CD8-positive, alpha-beta memory T cell (primary cell): ENCODE measurements at places on chromosomes 4 and X.

GRCh38 chr4:176236946-176237345 is 32.1 kb downstream of the ASB5 start:
- DNase-seq: no peak

DNA sequence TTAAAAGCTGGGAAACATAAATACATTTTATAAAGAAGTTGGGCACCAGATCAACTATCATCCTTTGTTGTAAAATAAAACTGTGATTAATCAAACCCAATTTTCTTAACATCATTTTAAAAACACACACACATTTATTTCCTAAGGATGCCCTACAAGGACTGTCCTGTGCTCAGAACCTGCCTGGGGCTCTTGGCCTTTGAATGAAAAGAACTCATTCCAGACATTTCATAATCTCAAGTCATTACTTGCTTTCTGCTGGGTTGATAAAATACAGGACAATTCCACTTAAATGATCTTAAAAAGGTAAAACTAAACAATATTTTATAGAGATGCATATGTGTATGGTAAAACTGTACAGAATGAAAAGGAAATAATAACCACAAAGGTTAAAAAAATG is 2.8 kb downstream of the SH3D19 start:
- no peak for DNase-seq

- no peak for DNase-seq
These were observed 381.9 kb downstream of the IL1RAPL1 start for GRCh38 chrX:28969126-28969525.

DNA sequence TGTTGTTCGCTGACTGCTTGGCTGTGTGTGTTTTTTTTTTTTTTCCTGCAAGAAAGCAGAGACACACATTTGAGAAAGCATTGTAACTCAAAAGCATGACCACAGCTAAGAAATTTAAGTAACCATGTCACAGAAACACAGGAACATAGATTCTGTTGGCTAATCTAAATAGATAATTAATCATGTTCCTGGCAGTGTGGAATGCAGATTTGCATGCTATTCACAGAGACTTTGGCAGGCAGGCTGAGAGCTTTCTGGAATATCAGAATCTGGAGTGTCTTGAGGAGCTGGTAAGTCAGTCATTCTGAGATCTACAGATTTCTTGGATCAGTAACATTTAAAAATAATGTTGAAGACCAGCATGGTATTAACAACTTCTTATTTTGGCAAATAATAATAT is 33.2 kb upstream of the SMS start:
- no peak for DNase-seq

DNA sequence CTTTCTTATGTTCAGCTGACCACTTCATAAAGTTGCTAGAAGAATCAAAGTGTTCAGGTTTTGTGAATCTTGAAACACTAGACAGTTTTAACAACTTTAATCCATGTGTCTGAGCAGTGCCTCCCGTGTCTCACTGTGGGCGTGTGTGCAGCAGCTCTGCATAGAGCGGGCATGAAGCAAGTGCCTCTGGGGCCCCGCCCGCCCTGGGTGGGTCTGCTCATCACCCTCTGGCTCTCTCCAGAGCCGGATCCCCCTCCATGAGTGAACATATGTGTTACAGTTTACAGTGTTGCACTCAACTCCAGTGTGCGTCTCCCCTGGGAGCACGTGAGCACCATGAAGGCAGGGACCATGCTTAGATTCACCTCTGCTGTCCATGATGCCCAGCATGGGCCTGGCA is 37.6 kb upstream of the CRMP1 start:
- no peak for DNase-seq

GRCh38 chr4:73831569-73831968 is 4.9 kb upstream of the CXCL6 start:
- no peak for DNase-seq

DNA sequence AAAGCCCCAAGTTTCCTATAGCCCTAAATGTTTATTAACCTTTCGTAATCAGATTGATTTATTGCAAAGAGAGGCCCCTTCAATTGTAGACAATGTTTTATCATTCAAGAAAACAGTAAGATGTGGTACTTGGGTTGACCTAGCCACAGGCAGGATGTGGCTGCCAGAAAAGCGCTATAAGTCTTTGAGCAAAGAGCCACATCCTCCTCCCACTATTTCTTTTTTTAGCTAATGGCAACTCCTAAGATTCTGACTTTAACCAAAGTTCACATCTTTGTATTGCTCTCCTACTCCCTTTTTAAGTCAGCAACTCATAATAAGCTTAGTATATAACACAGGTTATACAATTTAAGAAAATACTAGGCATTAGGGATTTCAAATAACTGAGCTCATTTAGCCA is 70.7 kb upstream of the PPP3CA start:
- DNase-seq: peak; percentile 38

GRCh38 chr4:78567500-78568060 is 16.0 kb downstream of the ANXA3 start:
- DNase-seq: no peak

DNA sequence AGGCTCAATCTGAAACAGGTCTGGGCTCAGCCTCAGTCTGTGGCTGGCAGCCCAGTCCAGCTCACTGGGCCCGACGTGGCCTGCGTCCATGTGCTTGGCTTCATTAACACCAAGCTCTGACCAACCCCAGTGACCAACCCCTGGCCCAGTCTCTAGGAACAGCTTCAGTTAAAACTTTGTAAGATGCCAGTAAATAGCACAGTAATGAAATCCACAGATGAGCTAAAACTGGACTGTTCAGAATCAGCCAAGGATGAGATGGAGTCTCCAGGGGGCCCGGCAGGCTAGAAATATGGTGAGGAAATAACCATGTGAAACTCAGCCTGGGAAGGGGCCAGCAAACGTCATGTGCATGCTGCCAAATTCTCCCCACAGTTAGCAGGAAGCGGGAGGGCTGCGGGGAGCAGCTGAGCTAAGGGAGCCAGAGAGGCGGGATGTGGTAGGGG is 37.1 kb upstream of the XPNPEP2 start:
- DNase-seq: no peak

- no peak for DNase-seq
These were observed 66.1 kb downstream of the DCHS2 start for GRCh38 chr4:154425514-154425913.

- no peak for DNase-seq
These were observed 18.7 kb upstream of the ALG13 start for GRCh38 chrX:111662292-111662691.

DNA sequence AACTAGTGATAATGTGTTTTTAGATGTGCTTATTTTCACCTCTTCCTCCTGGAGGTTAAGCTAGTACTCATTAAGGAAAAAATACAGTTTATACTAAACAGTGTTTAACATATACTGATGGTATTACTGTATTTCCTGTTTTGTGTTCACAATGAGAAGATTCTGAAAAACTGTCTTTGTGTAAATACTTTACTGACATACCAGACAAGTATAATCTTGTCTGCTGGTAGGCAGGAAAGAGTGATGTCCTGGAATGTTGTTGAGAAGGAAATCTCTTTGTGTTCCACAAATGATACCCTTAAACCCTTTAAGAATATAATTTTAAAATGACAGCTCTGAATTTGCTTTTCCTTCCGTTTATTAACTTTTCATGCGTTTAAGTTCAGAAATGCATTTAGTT is 205.5 kb upstream of the NUDT6 start:
- no peak for DNase-seq

DNA sequence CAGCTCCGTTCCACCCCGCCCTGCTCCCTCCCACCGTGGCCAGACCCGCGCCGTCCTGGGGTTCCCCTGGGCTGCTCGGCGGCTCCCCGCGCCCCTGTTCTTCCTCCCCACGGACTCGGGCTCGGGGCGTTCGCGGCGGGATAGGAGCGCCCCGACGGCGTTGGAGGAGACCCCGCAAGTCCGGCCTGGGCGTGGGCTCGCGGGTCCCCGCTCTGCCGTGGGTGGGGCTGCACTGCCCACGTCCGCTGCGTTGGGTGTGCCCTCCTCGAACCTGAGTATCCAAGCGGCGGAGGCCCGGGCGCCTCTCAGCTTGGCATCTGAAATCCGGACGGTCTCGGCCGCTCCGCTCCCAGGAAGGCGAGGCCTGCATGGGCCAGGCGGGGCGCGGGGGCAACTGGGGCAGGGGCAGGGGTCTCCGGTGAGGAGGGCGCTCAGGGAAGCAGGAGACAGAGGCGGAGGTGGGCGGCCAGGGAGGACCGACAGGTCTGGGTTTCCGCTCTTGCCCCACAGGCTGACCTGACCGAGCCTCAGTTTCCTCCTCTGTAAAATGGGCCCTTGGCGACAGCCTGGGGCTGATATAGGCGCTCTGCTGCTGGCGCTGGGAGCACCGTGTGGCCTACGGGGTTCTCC is 12.0 kb upstream of the NAT8L start:
- peak; percentile 25 for DNase-seq
